ENCODE measurements at places on chromosomes 11 and 22. TPM values are rescaled to one million over a fixed set of nuclear protein-coding genes. Genes with fewer than 3 reads are reported as not detected.

Gene ACR
- not detected for total RNA-seq

- DNase-seq, result no peak
These were observed 62.5 kb downstream of the SHANK2 start for GRCh38 chr11:71189768-71190315.

Gene LSP1
- total RNA-seq, result 0.58 TPM

Gene VPREB1
- total RNA-seq, result not detected

- DNase-seq, result no peak
These were observed 1313.6 kb downstream of the TBC1D22A start for GRCh38 chr22:48076008-48076407.

Gene MGAT3
- 0.65 TPM for total RNA-seq

DNA sequence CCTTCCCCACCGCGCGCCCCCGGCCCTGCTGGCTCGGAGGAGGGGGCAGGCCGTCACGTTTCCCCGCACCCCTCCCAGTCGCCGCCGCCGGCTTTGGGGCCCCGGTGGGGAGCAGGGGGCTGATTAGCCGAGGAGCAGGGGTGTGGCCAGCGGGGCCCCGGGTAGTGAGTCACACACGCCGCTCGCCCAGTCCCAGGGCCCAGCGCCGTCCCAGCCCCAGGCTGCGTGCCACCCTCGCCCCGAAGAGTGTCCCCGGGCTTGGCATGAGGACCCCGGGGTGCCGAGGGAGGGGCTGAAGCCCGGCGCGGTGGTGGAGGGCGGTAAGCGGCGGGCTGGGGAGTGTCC, 34.4 kb downstream of the PRDM11 start:
- no peak for DNase-seq

- no peak for DNase-seq
These were observed 81.0 kb downstream of the FBXO7 start for GRCh38 chr22:32555581-32555980.

Gene HORMAD2
- total RNA-seq, result not detected

DNA sequence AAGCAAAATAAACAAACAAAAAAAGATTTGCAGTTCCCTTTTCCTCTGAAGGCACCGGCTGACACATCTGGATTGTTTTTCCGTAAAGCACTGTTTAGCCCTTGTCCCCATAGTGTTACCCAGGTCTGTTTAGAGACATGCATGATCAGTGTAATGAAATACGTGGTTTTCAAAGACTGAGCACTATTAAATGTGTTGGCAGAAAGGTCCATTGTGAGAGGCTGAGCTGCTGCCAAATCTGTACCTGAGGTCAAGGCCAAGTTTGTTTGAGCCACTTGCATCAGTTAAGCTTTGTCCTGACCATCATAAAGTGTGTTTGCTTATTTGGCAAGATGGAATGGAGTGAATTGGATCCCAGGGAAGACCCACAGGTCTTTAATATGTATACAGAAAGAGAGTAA, 26.3 kb downstream of the CTR9 start:
- no peak for DNase-seq

Gene OR8A1
- not detected for total RNA-seq

DNA sequence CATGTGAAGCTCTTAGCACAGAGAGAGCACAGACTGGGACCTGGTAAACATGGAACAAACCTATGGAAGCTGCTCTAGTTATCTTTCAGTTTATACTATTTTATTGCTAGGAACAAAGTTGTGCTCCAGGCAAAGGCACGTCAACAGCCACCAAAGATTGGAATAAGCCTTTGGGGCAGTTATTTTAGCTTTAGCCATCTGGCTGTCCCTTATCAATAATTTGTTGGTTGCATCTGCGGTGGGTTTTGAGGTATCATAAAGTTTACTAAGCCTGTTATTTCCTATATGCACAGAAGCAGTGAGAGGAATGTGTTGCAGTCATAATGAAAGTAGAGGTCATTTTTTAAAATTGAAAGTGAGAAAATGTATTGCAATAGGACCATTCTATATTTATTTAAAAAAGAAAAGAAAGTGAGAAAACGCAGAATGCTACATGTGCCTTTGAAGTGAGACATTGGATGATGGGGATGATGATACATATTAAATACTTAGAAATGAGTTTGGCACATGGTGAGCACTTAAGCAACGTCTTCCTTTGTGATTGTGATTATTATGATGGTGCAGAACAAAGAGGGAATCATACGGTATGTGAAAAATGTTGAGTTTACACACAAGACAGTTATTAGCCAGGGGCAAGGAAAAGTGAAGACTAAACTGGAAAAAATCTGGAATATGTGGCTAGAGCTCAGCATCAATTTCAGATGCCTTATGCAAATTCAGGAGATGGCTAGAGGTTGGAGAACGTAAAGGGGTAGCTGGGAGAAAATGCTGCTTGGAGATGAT, 58.3 kb downstream of the PRR5L start:
- DNase-seq, result no peak

DNA sequence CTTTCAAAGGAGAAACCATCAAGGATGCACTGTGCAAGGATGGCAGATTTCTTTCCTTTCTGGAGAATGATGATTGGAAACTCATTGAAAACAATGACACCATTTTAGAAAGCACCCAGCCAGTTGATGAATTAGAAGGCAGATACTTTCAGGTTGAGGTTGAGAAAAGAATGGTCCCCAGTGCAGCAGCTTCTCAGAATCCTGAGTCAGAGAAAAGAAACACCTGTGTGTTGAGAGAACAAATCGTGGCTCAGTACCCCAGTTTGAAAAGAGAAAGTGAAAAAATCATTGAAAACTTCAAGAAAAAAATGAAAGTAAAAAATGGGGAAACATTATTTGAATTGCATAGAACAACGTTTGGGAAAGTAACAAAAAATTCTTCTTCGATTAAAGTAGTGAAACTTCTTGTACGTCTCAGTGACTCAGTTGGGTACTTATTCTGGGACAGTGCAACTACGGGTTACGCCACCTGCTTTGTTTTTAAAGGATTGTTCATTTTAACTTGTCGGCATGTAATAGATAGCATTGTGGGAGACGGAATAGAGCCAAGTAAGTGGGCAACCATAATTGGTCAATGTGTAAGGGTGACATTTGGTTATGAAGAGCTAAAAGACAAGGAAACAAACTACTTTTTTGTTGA, 9.8 kb downstream of the FAM111A start:
- no peak for DNase-seq

- DNase-seq, result peak; percentile 100
These were observed 7.5 kb upstream of the WEE1 start for GRCh38 chr11:9565822-9566560.

DNA sequence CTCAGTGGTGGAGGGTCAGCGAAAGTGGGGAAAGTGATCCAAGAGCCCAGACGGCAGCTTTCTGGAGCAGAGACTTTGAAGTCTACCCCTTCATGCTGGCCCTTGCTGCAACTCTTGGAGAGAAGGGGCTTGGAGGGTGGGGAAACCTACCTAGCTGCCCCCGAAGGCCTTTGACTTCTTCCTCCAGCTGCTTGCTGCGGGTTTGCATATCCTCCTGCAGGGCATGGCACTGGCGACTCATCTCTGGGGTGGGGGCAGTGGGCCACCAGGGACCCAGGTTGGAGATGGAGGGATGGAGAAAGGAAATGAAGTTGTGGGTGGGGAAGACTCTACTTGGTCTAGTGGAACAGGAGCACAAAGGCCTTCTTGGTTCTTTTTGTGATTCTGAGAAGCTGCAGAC, 7.7 kb downstream of the NHERF4 start:
- no peak for DNase-seq

Gene RTN4RL2
- not detected for total RNA-seq

Gene KLHL35
- 3.3 TPM for total RNA-seq

DNA sequence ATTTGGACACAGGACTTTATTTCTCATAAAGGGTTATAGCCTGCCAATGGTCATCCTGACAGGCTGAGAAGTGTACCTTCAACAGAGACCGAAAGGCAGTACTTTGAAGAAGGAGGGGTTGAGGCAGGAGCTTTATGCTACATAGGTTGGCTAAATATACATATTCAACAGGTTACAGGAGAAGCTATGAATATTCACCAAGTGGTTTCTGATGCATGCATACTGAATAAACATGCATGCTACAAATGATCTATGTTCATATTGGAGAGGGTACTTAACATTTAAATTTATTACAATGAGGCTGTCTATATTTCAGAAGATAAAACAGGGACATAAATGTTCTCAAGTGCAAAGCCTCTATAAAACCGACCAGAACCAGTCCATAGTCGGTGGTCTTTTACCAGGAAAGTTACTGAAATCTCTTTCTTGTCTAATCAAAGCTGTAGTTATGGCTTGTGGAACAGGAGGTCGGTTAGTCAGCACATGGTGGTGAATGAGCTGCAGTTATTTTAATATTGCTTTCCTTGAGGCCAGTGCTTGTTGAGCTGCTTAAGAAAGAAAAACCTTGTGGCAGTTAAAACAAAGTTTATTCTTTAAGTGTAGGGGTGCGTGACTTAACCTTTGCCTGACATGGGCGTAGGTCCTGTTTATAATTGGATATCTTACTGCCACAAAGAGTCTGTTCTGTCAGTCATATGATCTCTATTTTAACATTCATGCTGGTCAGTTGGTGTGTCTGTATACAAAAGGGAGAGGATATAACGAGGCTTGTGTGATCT, 19.5 kb downstream of the CNTF start:
- no peak for DNase-seq

Gene NRGN
- total RNA-seq, result 5.8 TPM

- DNase-seq, result no peak
These were observed 168.5 kb downstream of the NAV2 start for GRCh38 chr11:19881177-19881576.

- DNase-seq, result no peak
These were observed 559 bp upstream of the RNF141 start for GRCh38 chr11:10541561-10541930.

Gene GRK3
- total RNA-seq, result 3.0 TPM

GRCh38 chr11:126476266-126476924, 120.9 kb downstream of the ST3GAL4 start:
- DNase-seq, result no peak

DNA sequence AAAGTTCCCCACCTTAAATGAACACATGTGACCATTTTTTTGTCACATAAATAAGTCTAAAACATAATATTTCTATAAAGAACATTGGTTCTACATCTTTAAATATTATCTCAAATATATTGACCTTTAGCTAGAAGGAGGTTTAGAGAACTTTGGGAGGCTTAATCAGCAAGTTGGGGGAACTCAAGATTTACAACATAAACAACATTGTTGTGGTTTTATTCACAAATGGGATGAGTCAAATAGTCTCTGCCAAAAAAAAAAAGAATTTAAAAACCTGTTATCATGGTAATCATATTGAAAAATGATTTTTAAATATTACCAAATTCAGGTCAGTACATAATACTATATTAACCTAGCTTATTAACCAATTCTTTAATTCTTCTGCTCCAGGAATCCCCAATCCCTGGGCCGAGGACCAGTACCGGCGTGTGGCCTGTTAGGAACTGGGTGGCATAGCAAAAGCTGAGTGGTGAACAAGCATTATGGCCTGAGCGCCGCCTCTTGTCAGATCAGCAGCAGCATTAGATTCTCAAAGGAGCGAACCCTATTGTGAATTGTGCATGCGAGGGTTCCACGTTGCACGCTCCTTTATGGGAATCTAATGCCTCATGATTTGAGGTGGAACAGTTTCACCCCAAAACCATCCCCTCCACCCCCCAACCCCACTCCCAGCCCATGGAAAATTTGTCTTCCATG, 98.2 kb downstream of the RDX start:
- no peak for DNase-seq

DNA sequence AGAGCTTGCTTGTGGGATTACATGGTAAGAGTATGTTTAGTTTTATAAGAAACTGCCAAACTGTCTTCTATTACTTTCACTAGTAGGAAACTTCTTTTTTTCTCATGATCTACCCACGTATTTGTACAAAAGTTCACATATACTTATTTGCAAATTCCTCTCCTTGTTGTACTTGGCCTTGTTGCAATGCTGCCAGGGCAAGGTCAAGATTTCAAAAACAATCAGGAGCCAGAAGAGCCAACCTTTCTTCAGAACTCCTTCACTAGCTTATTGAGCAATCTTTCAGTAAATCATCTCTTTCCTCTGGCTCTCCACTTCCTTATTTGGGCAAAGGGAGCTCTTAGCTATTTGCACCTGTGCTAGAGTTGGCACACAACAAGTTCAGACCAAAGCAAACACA, 9.7 kb downstream of the SRSF8 start:
- peak; percentile 98 for DNase-seq

GRCh38 chr11:8681837-8682302, 595 bp downstream of the TRIM66 start:
- DNase-seq, result no peak

GRCh38 chr11:46381819-46382645, 563 bp downstream of the MDK start:
- no peak for DNase-seq

DNA sequence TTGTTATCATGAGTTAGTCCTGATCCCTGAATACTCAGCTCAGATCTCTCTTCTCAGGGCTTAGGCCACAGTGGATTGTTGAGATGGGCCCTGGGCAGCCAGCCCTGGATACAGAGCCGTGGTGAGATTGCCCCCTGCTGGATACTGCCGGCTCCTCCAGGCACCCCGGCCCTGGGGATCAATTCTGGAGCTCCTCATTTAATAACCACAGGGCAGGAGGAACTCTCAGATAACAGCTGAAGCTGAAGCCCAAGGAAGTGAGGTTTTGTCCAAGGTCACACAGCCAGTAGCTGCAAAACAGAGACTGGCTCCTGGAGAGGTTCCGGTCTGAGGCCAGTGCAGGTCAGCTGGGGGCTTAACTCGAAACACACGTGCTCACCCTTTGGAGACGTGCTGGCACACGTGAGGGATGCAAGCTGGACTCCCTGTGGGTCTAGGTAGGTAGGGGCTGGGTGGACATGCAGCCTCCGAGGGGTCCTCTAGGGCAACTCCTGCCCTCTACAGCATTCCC, 16.0 kb downstream of the USH1C start:
- DNase-seq, result no peak

DNA sequence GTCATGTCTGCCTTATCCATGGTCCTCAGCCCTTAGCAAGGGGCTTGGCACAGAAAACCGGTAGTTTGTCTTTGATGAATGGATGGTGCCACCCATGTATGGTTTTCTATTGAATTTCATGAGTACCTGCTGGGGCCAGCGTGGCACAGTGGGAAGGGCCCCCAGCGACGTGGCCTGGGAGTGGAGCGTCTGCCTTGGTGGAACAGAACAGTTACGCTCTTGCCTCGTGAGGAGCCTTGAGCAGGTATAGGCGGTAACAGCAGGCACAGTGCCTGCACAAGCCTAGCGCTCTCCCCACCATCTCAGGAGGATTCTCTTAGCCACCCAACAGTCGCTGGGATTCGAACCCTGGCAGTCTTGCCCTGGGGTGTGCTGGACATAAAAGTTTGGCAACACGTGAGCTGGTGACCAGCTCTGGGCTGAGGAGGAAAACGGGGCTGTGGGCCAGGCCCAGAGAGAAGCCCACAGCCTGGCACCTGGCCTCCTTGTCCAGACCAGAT, 3.0 kb upstream of the SSH3 start:
- no peak for DNase-seq

DNA sequence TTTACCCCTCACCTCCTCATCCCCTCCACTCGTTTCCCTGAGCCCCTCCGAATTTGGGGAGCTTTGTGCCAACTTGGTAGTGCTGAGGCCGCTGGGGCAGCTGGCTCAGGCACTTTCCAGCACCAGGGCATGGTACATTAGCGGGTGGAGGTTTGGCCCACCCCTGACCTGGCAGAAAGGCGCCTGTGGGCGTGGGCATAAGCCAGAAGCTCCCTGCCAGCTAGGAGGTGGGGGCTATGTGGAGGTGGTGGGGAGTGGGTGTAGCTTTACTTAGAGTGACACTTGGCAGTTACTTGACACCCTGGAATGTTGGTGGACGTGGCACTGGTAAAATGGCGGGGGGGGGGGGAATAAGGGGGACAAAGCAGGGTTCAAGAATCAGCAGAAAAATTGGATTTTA, 10.3 kb upstream of the IGF2 start:
- DNase-seq, result no peak

Gene C11orf52
- total RNA-seq, result 5.0 TPM
